ENCODE measurements at places on chromosomes 11 and 22.
A peak's percentile ranks its signal among the peaks of the same experiment; 100 is the strongest.

- DNase-seq: no peak
Observed at GRCh38 chr11:88631497-88631896, 294.0 kb upstream of the CTSC start.

DNA sequence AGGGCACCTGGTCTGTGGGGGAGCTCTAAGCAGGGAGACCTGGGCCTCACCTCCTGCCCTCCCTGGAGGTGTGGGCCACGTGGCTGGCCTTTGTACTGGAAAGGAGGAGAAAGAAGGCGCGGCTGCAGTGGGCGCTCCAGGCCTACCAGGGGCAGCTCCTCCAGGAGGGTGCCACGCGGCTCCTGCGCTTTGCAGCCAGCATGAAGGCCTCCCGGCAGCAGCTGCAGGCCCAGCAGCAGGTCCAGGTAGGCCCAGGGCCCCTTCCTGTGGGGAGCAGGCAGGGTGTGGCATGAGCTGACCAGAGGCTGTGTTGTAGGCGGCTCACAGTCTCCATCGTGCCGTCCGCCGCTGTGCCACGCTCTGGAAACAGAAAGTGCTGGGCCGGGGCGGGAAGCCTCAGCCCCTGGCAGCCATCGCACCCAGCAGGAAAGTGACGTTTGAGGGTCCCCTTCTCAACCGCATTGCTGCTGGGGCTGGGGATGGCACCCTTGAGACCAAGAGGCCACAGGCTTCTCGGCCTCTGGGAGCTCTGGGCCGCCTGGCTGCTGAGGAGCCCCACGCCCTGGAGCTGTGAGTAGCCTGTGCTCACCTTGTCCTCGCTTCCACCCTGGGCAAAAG lies 48.6 kb downstream of the PISD start:
- DNase-seq: no peak

DNA sequence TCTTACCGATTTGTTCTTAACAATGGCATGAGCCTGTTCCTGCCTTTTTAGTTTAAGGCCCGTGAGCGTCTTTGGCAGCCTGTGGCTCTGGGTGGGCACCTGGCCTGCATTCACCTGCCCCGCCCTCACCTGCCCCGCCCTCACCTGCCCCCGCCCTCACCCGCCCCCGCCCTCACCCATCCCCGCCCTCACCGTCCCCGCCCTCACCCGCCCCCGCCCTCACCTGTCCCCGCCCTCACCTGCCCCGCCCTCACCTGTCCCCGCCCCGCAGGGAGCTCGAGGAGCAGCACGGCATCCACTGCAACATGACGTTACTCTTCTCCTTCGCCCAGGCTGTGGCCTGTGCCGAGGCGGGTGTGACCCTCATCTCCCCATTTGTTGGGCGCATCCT lies 14.2 kb downstream of the GATD1 start:
- DNase-seq: no peak

- DNase-seq: peak; percentile 20
Observed at GRCh38 chr22:41568811-41569210, 8.0 kb downstream of the CSDC2 start.

GRCh38 chr22:21961886-21962654 lies 9.4 kb upstream of the PPM1F start:
- DNase-seq: no peak

GRCh38 chr11:121451986-121452608 lies at the start of gene SORL1:
TSS of gene SORL1 (plus strand) at chr11:121452314. CDS start at chr11:121452332, 18 bp downstream.
- DNase-seq: peak; percentile 61

- no peak for DNase-seq
Observed at GRCh38 chr11:96187822-96188221, 155.2 kb downstream of the MAML2 start.

DNA sequence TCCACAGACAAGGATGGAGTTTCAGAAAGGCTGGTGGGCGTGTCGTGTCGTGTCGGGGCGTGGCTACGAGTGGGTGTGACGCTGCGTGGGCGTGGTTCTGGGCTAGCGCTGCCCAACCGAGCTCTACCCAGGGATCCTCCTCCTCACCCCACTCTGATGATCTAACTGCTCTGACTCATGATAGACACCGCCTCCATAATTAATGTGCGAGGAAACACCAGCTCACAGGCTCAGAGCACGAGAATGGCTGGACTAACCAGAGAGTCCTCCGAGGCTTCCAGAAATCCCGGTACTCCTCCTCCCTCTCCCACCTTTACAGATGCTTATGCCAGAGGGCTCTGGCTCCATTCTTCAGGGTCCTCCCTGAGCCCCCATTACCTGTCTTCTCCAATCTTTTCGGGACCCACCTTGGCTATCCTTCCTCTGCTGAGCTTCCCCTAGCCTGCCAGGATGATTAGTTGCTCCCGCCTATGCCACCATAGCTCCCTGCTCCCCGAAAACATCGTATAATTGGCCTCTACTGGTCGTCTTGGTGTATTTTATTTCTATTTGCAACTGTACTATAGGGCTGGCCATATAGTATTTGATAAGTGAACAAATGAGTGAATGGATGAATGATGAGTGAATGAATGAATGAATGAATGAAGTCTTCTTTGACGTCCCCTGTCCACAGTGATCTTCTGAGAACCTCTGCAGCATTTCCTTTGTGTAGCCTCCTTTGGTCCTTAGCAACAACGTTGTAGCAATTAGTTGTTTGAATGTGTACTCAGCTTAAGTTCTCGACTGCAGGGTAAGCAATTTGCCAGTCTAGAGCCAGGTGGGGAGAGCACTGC lies 21.7 kb downstream of the TMPRSS13 start:
- peak; percentile 59 for DNase-seq

DNA sequence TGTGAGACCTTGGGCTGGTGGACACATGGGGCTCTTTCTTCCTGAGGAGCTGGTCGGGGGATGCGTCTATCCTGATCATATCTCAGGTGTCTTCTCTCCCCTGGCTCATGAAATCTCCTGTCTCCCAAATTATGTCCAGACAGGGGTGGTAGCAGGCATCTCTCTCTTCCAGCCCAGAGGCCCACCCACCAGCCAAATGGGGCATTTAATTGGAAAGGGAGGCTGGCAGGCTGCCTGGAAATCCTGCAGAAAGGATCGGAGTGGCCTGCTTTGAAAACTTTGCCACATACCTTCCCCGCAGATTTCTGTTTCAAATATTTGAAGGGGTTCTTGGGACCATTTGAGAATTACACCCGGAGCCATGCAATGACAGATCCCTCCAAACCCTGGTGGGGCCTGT lies 37.4 kb downstream of the SMIM38 start:
- DNase-seq: no peak

GRCh38 chr11:30605036-30605605 lies 19.0 kb upstream of the MPPED2 start:
- no peak for DNase-seq

- DNase-seq: peak; percentile 72
Observed at GRCh38 chr22:17159504-17159951, 451 bp upstream of the HDHD5 start.

GRCh38 chr22:41517172-41518047 lies 26.9 kb downstream of the POLR3H start:
- peak; percentile 71 for DNase-seq

DNA sequence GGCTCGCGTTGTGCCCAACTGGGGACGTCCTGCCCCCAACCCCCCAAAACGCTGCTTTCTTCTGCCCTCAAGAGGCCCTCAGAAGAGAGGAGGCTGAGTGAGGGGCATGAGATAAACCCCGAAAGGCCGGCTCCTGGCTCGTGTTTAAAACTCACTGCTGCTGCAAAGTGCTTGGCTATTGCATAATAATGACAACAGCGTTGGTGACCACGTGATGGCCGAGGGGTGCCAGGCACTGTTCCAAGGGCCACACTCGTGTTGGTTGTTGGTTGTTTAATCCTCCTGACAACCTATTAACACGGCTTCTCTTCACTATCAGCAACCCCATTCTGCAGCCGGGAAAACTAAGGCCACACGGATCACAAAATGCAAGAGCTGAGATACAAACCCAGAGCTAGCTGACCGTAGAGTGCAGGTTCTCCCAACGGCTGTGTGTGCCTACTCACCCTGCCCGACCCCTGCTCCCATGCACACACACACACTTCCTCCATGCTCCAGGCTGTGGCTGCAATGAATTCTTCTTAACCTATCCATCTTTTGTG lies 51.0 kb downstream of the ANO1 start:
- no peak for DNase-seq

DNA sequence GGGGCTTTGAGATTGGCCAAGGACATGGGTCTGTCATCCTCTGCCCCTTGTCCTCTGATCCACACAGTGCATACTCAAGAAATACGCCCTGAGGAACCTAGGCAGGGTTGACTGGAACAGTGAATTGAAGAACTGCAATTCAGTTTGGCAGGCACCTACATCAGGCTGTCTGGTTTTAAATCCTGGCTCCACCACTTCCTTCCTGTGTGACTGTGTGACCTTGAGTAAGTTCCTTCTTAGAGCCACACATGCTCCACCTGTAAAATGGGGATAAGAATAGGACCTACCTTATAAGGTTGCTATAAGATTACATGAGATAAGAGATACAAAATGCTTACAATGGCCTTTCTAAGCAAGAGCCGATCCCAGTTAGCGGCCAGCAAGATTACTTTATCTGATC lies 15.8 kb upstream of the TCF20 start:
- no peak for DNase-seq

- DNase-seq: no peak
Observed at GRCh38 chr22:22519591-22519990, 479 bp downstream of the ZNF280A start.

DNA sequence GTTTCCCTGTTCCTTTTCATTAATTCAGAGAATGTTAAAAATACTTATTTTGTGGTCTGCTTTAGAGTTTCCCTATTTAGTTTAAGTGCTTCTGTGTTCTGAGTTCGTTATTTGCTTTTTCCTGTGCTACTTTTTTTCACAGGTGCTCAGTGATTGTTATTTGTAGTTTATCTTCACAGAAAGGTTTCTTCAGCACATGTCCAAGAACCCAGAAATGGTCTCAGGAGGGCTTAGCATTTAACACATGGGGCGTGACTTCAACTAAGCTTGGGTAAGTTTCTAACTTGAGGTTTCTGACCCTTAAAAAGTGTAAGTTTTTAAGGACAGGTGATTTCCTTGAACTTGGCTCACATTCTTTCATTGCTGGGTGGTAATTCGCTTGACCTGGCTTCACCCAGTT lies 157.3 kb downstream of the AASDHPPT start:
- DNase-seq: no peak

- DNase-seq: no peak
Observed at GRCh38 chr11:126152586-126152985, 58.9 kb downstream of the RPUSD4 start.

- no peak for DNase-seq
Observed at GRCh38 chr22:33793475-33793874, 126.8 kb downstream of the LARGE1 start.

DNA sequence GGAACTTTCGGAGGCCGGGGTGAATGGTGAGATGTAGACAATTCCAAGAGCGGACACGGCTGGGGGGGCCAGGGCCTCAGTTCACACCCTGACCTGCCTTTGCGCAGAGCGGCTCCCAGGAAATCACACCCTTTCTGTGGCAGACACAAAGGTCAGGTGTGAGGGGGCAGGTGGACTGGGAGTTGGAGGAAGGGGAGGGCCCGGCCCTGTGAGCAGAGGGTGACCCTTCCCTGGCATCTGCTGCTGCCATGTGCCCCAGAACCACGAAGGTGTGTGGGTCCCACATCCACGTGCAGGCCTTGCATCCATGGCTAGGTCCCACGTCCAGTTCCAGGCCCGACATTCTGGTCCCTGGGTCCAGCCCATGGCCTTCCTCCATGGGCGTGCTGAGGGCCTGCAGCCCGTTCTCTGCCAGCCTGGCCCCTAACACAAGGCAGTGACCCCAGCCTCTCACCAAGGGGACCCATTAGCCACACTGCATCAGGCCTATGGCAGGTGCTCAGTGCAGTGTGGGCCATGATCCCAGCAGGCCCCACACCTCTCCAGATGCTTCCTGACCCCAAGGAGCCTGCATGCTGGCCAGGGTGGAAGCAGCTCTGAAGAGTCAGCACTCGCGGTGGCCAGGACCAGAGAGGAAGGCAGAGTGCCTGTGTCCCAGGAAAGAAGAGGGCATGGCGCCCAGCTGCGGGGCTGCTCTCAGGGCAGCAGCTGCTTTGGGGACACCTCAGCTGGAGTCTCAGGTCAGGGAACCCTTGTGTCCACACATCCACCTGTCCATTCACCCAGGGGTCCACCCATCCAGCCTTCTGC lies 18.9 kb upstream of the PIM3 start:
- DNase-seq: no peak

- DNase-seq: no peak
Observed at GRCh38 chr11:2794046-2794967, 91.3 kb downstream of the CDKN1C start.

DNA sequence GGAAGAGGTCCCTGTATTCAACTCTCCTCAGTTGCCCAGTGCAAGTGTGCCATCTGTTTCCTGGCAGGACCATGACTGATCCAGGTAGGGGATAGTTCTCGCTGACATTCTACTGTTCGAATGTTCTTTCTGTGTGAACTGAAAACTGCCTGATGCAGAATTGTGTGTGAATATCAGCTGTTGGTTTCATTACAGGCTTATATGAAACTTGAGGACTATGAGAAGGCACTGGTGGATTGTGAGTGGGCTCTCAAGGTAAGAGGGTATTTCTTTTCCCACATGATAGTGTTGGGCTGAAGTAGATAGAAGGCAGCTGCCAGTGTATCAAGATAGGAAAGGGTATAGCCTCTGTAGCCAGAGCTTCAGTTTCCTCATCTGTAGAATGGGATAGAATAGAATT lies 15.3 kb downstream of the TTC12 start:
- DNase-seq: no peak

DNA sequence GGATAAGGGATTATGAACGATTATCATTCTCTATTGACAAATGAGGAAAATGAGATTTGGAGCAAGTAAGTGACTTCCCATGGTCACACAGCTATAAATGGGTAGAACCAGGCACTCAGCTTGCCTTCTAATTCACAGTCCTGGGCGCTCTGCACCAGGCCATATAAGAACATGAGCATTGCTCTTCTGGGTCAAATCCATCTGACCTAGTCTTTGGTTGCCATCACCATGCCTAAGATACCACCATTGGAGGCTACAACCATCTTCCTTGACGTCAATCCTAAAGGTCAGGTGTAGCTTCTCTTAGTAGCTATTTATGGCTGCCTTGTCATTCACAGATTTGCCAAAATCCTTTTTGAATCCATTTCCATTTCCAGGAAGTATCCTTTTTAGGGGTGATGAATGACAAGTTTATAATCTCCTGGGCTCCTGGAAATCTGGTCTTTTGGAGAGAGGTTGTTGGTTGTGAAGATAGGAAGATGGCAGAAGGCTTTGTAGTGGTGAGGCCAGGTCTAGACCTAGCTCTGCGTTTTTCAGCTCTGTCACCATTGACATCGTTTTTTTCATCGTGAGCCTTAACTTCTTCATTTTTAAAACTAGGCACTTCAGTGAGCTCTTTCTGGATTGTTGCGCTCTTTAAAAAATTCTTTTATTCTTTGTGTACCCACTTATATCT lies 11.1 kb downstream of the ZBTB16 start:
- no peak for DNase-seq

- no peak for DNase-seq
Observed at GRCh38 chr11:111106641-111107040, 138.9 kb upstream of the POU2AF2 start.

GRCh38 chr11:19547044-19547443 lies 165.6 kb upstream of the NAV2 start:
- no peak for DNase-seq

DNA sequence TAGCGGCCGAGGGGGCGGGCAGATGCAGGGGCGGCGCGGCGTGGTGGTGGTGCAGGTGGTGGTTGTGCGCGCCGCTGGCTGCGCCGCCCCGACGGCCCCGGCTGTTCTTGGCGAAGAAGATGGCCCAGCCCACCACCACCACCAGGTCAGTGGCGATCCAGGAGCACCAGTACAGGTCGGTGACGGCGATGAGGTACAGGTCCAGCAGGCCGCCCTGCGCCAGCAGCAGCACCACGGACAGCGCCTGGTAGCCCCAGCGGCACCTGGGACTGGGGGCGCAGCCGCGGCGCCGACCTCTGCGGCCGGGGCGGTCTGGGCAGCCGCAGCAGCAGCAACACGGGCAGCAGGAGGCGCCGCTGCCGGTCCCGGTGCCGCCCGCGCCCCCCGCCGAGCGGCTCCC lies 879 bp downstream of the TMEM121B start:
- DNase-seq: no peak
